ENCODE measurements at places on chromosomes 4 and X. TPM values are rescaled to one million over a fixed set of nuclear protein-coding genes. Genes with fewer than 3 reads are reported as not detected.

Gene GPR34
- total RNA-seq, result 0.80 TPM

Gene NAP1L3
- 0.23 TPM for total RNA-seq

Gene GPC3
- total RNA-seq, result 0.27 TPM

Gene TMEM47
- not detected for total RNA-seq

- no peaks in the 10 kb centered on the region for H3K4me1 ChIP-seq
- no peak overlapping the region for H3K4me3 ChIP-seq
- no peak for DNase-seq
- no peak overlapping the region for H3K27ac ChIP-seq
These were observed 54.7 kb downstream of the CNGA2 start for GRCh38 chrX:151789179-151789800.

DNA sequence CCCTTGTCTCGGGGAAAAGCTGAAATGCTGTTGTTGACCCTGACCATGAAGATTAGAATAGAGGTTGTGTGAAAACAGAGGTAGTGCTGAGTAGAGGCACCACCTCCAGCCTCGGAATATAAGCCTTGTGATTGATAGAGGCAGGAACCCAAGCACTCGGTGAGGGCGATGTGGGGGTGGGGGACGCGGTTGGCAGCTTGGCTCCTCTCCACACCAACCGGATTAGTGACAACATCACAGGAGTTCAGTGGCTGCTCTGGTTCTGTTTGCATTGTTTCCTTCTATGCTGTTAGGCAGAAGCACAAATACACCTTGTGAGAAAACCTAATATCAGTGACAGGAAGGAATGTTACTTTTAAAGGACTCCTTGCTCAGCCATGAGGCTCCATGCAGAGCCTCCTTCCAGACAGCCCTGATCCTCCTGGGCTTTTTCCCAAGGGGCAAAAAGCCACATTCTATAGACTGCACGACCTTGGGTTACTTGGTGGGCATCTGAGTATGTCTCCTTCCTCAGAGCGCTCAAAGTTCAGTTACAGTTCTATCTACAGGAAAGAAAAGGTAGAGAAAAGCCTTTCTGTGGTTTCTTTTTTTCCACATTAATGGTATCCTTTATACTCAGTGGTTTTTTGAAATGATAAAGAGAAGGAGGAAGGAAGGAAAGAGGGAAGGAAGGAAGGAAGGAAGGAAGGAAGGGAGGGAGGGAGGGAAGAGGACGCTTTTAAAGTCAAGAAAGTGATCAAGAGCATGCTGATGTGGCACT is 150.4 kb upstream of the NOCT start:
- no peak overlapping the region for H3K4me3 ChIP-seq
- H3K27ac ChIP-seq, result no peak overlapping the region
- H3K27me3 ChIP-seq, result no peaks in the 10 kb centered on the region
- no peaks in the 10 kb centered on the region for H3K36me3 ChIP-seq

DNA sequence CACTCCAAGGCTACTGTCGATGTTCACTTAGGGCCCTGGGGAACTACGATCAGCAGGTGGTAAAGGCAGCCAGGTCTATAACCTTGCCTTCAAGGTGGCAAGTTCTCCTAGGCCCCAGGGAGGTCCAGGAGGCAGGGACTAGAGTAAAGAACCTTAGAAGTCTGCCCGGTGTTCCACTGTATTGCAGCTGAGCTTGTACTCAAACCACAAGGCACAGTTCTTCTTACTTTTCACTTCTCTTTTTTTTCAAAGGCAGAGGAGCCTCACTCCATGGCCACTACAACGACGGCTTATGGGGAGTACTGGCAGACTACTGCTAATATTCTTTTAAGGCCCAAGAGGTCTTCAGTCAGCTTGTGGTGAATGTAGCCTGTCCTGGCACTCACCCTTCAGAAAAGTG is 78.8 kb upstream of the GPR174 start:
- no peaks in the 10 kb centered on the region for H3K4me1 ChIP-seq
- H3K4me3 ChIP-seq, result no peak overlapping the region
- H3K27me3 ChIP-seq, result no peaks in the 10 kb centered on the region
- H3K36me3 ChIP-seq, result no peaks in the 10 kb centered on the region

GRCh38 chrX:84712621-84713020 is 210.4 kb upstream of the HDX start:
- no peaks in the 10 kb centered on the region for H3K4me1 ChIP-seq
- DNase-seq, result no peak
- H3K27ac ChIP-seq, result no peak overlapping the region
- no peaks in the 10 kb centered on the region for H3K36me3 ChIP-seq
- H3K4me3 ChIP-seq, result no peak overlapping the region

DNA sequence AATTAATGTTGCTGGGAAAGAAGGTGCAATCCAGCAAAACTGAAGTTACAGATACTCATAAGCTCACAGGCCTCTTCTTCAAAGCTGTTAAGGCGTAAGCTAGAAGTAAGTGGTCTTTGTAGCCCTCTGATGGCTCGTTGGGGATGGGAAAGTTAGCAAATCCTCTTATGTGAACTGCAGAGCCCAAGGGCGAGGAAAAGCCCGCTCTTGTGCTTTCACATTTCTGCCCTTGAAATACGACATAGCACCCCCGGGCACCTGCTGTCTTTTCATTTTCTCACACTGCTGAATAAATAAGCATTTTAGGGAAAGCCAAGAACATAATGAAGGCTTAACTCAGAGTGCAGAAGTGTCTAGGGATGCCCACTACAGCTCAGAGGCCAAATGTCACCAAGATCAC is 73.1 kb upstream of the SORBS2 start:
- H3K4me1 ChIP-seq, result no peaks in the 10 kb centered on the region
- H3K36me3 ChIP-seq, result no peaks in the 10 kb centered on the region
- no peaks in the 10 kb centered on the region for H3K27me3 ChIP-seq
- H3K4me3 ChIP-seq, result no peak overlapping the region
- no peak for DNase-seq
- H3K27ac ChIP-seq, result no peak overlapping the region

GRCh38 chrX:132173647-132174046 is 45.6 kb downstream of the RAP2C start:
- DNase-seq, result no peak
- no peaks in the 10 kb centered on the region for H3K27me3 ChIP-seq
- H3K4me1 ChIP-seq, result no peaks in the 10 kb centered on the region
- no peak overlapping the region for H3K27ac ChIP-seq

- H3K4me1 ChIP-seq, result no peaks in the 10 kb centered on the region
- H3K36me3 ChIP-seq, result no peaks in the 10 kb centered on the region
- DNase-seq, result no peak
- H3K4me3 ChIP-seq, result no peak overlapping the region
These were observed 82.5 kb downstream of the PJA1 start for GRCh38 chrX:69082753-69083150.

DNA sequence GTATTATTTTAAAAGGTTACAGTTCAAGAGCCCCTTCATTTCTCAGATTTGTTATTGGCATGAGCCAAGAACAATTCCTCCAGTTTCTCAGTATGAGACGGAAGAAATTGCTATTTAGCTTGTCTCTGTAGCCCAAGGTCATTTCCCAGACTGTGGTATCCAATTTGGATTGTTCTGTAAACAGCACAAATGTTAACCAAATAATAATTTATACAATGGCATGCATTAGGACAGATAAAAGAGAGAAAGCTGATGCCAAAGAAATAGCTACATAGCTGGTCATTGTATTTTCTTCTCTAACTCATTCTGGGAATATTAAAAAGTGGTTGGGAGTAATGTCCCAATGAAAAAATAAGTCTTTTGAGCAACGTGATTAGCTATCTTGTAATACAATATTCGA is 134.6 kb upstream of the NPY2R start:
- no peaks in the 10 kb centered on the region for H3K4me1 ChIP-seq
- H3K4me3 ChIP-seq, result no peak overlapping the region
- DNase-seq, result no peak
- no peak overlapping the region for H3K27ac ChIP-seq
- H3K27me3 ChIP-seq, result no peaks in the 10 kb centered on the region

DNA sequence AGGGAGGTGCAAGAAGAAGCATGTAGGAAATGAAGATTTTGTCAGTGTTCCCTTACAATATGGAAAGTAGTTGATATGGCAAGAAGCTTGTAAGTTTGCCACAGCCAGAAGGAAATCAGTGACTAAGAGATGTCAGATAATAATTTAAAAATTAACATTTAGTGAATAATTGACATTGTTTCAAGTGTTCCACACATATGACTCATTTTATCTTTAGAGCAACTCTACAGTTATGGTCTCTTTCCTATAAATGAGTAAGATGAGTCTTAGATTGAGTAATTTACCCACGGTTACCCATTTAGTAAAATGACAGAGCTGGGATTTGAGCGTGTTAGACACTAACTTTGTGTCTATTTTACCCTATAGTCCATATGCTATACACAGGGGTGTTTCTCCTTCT is 300.3 kb upstream of the IRS4 start:
- no peak overlapping the region for H3K27ac ChIP-seq
- H3K36me3 ChIP-seq, result no peaks in the 10 kb centered on the region
- H3K27me3 ChIP-seq, result no peaks in the 10 kb centered on the region
- H3K4me3 ChIP-seq, result no peak overlapping the region

GRCh38 chr4:29588617-29589016 is 1131.6 kb upstream of the PCDH7 start:
- H3K27me3 ChIP-seq, result no peaks in the 10 kb centered on the region
- no peak overlapping the region for H3K4me3 ChIP-seq
- H3K36me3 ChIP-seq, result no peaks in the 10 kb centered on the region
- DNase-seq, result no peak
- no peaks in the 10 kb centered on the region for H3K4me1 ChIP-seq

All from naive thymus-derived CD4-positive, alpha-beta T cell (primary cell).